SJSA1 (cell line): ENCODE measurements at places on chromosomes 12 and 14.

DNA sequence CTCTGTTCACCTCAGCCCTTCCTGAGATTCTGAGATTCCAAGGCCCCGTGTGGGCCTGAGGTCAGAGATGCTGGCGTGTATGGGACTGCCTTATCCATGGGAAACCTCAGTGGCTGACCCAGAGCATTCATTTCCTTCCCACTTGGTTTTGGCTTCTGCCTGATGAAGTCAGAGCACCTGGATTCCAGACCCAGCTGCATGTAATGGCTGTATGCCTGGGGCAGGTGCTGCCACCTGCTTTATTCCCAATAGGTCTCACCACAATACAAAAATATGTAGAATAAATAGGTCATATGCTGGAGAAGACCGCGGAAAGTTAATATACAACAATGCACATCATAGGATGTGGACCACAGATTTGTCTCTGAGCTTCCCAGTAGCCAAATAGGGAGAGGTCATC lies 25.6 kb downstream of the FIGNL2 start:
- no peak overlapping the region for H3K4me3 ChIP-seq
- no peak overlapping the region for H3K27ac ChIP-seq
- H3K36me3 ChIP-seq: no peaks in the 10 kb centered on the region
- H3K4me1 ChIP-seq: peaks cover 10% of the 10 kb centered on the region
- DNase-seq: no peak
- no peaks in the 10 kb centered on the region for H3K27me3 ChIP-seq

DNA sequence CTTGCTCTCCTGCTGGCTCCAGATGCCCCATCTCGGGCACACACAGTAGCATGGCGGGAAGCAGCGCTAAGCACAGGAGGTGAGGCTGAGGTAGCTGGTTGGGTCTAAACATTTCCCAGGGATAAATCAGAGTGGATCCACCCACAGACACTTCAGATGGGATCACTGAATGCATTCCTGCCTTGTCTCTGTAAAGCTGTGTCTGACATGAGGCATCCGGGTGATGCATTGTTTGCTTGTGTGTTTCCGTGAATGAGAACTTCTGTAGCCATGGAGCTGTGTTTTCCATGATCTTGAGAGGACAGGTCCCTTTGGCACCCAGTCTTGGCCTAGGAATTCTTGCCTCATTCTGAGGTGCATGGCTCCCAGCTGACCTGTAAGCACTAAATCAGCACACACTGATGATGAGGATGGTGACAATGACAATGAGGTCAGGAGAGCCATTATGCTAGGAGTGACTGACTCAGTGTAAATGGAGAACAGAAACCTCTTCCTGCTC lies 6.7 kb upstream of the KRT75 start:
- no peaks in the 10 kb centered on the region for H3K36me3 ChIP-seq
- no peaks in the 10 kb centered on the region; the same call in 1 of the 2 replicates for H3K27me3 ChIP-seq
- 0 out of 2 replicates have a peak, but pooled peaks cover 5% of the 10 kb centered on the region for H3K4me1 ChIP-seq
- DNase-seq: no peak

DNA sequence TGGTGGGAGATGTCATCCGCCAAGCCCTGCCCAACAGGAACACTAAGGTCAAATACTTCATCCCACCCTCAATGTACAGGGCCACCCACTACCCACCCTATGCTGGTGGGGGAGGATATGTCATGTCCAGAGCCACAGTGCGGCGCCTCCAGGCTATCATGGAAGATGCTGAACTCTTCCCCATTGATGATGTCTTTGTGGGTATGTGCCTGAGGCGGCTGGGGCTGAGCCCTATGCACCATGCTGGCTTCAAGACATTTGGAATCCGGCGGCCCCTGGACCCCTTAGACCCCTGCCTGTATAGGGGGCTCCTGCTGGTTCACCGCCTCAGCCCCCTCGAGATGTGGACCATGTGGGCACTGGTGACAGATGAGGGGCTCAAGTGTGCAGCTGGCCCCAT lies 3.5 kb downstream of the B3GNT4 start:
- no peak overlapping the region for H3K4me3 ChIP-seq
- DNase-seq: no peak
- H3K27me3 ChIP-seq: peaks cover 35% of the 10 kb centered on the region
- peaks cover 14% of the 10 kb centered on the region for H3K4me1 ChIP-seq
- H3K27ac ChIP-seq: no peak overlapping the region

DNA sequence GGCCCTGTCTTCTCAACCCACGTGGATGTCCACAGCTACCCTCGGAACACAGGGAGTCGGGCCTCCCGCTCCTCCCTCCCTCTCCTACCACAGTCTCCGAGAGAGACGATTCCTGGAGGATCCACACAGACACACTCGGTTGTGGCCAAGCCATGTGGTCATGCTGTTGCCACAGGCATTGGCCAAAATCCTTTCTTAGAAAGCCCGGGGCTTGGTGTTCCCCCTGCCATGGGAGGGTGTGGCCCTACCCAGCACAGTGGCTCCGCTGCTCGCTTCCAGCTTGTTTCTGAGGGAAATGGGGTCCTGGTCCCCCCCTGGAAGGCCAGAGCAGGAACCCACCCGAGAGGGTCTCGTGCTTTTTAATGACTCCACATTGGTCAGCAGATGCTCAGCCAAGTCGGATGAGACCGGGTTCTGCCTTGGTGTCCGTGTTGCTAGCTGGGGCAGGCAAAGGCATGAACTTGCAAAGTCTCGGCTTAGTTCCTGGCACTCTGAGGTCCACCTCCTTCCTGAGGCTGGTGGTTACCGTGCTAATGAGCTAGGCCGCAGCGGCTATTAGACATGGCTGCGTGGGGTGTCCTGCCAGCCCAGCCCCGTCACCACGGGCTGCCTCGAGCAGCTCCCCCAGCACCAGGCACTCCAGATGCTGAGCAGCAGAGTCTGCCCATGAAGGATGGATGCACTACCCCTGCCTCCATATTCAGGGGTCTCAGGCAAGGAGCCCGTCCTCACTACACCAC lies 46.8 kb upstream of the MEG3 start:
- H3K4me3 ChIP-seq: no peak overlapping the region
- H3K36me3 ChIP-seq: no peaks in the 10 kb centered on the region
- H3K27ac ChIP-seq: no peak overlapping the region

- H3K27ac ChIP-seq: no peak overlapping the region
- no peaks in the 10 kb centered on the region for H3K4me1 ChIP-seq
Measured at GRCh38 chr12:129351481-129351880, 498.2 kb downstream of the GLT1D1 start.

DNA sequence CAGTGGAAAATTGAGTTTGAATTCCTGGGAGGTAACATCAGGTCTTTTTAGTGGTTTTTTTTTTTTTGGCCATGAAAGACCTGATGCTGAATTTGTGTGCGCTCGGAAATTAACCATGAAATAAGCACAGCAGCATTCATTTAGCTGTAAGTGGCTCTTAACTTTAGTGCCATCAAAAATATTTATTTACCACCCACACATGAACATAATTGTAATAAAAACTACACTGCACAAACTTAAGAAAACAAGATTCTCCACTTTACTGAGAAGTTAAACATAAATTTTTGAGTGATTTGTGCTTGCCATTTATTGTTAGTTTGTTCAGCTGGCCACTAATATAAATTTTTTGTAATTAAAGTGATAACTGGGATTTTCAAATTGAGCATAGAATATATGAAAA lies 2.4 kb downstream of the SLC41A2 start:
- DNase-seq: no peak
- H3K4me3 ChIP-seq: no peak overlapping the region
- H3K27ac ChIP-seq: no peak overlapping the region
- H3K27me3 ChIP-seq: peaks cover 29% of the 10 kb centered on the region

DNA sequence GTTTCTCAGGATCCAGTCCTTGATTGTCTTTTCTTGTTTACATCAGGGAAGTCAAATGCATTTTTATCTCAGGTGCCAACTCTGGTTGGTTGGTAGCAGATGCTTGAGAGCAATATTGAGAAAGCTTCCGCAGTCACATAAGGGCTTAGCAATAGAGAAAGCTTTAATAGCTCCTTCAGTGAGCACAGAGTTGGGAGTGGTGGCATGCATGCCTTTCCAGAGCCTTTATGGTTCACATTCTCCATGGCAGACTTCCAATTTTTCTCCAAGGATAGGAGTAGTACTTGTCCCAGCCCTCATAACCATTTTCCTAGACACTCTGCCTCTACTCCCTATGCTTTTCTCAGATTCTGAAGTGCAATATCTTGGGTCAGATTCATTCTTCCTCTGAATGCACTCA lies 280.4 kb downstream of the AEBP2 start:
- H3K36me3 ChIP-seq: no peaks in the 10 kb centered on the region
- no peaks in the 10 kb centered on the region for H3K4me1 ChIP-seq
- H3K27me3 ChIP-seq: no peaks in the 10 kb centered on the region
- no peak overlapping the region for H3K4me3 ChIP-seq

DNA sequence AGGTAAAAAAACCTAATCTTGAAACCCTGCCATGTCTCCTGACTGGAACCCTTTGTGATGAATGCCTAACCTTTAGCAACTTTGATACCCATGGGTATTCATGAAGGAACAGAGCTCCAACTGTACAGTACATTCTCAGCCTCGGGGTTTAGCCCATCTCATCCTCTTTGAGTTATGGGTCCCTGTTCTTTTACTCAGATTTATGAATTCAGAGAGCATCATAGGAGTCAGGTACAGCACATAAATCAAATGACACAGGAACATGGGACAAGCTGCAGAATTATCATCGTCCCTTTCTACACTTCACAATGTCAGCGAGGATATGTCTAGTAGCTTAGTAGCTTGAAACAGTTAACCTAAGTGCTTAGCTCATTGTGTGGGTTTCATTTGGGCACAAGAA lies 527.4 kb downstream of the NOVA1 start:
- no peak overlapping the region for H3K27ac ChIP-seq
- no peaks in the 10 kb centered on the region for H3K36me3 ChIP-seq
- H3K27me3 ChIP-seq: no peaks in the 10 kb centered on the region
- DNase-seq: no peak

- no peak for DNase-seq
- no peaks in the 10 kb centered on the region for H3K4me1 ChIP-seq
- no peak overlapping the region for H3K27ac ChIP-seq
- H3K36me3 ChIP-seq: no peaks in the 10 kb centered on the region
Measured at GRCh38 chr12:55692631-55693322, 14.9 kb downstream of the ITGA7 start.

- H3K27ac ChIP-seq: no peak overlapping the region
- no peaks in the 10 kb centered on the region for H3K36me3 ChIP-seq
- no peak for DNase-seq
Measured at GRCh38 chr14:89907655-89908054, 46.9 kb downstream of the EFCAB11 start.

DNA sequence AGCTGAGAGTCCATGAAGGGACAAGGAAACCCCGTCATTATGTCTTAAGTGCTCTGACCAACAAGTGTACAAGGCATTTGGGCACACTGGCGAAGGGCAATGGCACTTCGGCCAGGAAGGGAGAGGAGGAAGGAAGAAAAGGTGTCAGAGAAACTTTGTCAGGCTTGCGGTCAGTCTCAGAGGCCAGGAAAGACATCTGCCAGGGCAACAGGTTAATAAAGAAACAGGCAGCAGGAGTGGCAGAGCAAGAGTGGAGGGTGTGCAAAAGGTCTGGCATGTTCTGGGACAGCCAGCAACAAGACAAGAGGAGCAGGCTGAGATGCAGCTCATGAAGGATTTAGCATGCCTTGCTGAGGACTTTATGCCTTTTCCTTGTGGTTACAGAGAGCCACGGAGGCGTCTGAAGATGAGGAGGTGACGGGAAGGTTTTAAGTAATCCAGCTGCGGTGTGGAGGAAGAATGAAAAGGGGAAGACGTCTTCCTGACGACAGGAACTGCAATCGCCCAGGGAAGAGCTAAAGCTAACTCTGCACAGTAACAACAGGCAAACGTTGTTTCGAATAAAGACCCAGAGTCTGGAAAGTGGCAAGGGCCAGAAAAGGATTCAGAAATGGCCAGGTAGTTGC lies 13.1 kb downstream of the APPL2 start:
- peaks cover 50% of the 10 kb centered on the region for H3K4me1 ChIP-seq
- no peak overlapping the region for H3K27ac ChIP-seq
- H3K27me3 ChIP-seq: no peaks in the 10 kb centered on the region
- no peak overlapping the region for H3K4me3 ChIP-seq

GRCh38 chr12:57985685-57986084 lies 44.3 kb downstream of the ATP23 start:
- no peak overlapping the region for H3K27ac ChIP-seq
- H3K36me3 ChIP-seq: no peaks in the 10 kb centered on the region
- H3K4me1 ChIP-seq: no peaks in the 10 kb centered on the region

- H3K27ac ChIP-seq: no peak overlapping the region
- no peaks in the 10 kb centered on the region for H3K27me3 ChIP-seq
- H3K36me3 ChIP-seq: no peaks in the 10 kb centered on the region
- H3K4me1 ChIP-seq: no peaks in the 10 kb centered on the region
Measured at GRCh38 chr12:61009192-61009591, 1251.0 kb upstream of the USP15 start.

DNA sequence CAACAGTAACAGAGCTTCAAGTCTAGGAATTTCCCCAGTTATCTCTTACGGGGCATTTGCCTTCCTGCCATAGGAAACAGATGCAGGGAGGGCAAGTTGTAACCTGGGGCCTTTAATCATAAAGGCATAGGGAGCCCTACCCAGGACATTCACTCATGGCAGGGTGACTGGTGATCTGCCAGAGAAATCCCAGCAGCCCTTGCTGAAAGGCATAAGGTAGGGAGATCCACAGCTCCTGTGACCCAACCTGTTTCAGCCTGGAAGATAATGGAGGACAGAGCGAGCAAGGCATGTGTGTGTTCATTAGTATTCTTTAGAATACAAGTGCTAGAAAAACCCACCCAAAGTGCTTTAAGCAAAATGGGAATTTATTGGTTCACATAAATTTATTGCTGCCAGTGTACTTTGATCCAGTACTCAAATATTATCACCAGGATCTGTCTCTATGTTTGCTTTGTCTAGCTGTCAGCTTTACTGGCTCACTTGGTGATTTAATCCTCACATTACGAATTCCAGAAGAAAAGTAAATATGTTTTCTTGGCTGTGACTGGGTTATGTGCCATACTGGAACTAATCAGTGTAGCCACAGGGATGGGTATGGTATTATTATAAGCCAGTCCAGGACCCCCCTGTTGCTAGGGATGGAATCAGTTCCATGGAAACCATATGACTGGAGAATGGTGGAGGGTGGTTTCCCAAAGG lies 21.1 kb upstream of the AKAP6 start:
- H3K4me1 ChIP-seq: no peaks in the 10 kb centered on the region
- H3K36me3 ChIP-seq: no peaks in the 10 kb centered on the region
- H3K27ac ChIP-seq: no peak overlapping the region
- no peak for DNase-seq
- no peaks in the 10 kb centered on the region for H3K27me3 ChIP-seq

- no peak overlapping the region for H3K27ac ChIP-seq
- no peaks in the 10 kb centered on the region for H3K27me3 ChIP-seq
- H3K36me3 ChIP-seq: no peaks in the 10 kb centered on the region
- H3K4me1 ChIP-seq: no peaks in the 10 kb centered on the region
- no peak overlapping the region for H3K4me3 ChIP-seq
Measured at GRCh38 chr12:69844416-69844815, 19.4 kb downstream of the MYRFL start.
